HCT116 (cell line): ENCODE measurements at places on chromosomes 12 and 14. TPM values are rescaled to one million over a fixed set of nuclear protein-coding genes. Genes with fewer than 3 reads are reported as not detected.

The SPTB gene
- 4.2 TPM for total RNA-seq

The PPP1R13B gene
- 17.8 TPM for total RNA-seq

The CCDC85C gene
- total RNA-seq, result 42.3 TPM

The NPAS3 gene
- not detected for total RNA-seq

The RFLNA gene
- not detected for total RNA-seq

The DLK1 gene
- 1.5 TPM for total RNA-seq

The C14orf132 gene
- total RNA-seq, result 3.4 TPM

The DHRS2 gene
- total RNA-seq, result 10.0 TPM

The PTGER2 gene
- 0.57 TPM for total RNA-seq

The RPS6KL1 gene
- 6.7 TPM for total RNA-seq

The SERPINA3 gene
- 4.3 TPM for total RNA-seq

The CCDC198 gene
- total RNA-seq, result not detected

The MMP17 gene
- total RNA-seq, result 14.3 TPM

DNA sequence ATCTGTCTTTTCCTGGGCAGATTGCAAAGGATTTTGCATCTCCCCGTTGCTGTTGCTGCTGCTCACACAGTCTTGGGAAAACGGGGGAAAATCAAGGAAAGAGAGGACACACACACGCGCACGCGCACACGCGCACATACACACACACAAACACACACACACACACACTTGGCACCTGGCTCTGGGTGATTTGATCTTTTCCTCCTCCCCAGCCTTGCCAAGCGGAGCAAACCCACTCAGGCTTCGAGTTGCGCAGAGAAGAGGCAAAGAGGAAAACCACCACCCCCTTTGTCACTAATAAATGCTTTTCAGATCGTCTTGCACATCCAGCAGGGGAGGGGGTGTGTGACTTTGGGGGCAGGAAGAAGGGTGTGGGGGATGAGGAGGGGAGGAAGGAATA, 965 bp upstream of the NOS1 start:
- DNase-seq, result no peak

GRCh38 chr12:59173695-59174094, 253.4 kb upstream of the LRIG3 start:
- no peak for DNase-seq

- DNase-seq, result no peak
Measured at GRCh38 chr14:61761557-61761956, 663 bp upstream of the SNAPC1 start.

DNA sequence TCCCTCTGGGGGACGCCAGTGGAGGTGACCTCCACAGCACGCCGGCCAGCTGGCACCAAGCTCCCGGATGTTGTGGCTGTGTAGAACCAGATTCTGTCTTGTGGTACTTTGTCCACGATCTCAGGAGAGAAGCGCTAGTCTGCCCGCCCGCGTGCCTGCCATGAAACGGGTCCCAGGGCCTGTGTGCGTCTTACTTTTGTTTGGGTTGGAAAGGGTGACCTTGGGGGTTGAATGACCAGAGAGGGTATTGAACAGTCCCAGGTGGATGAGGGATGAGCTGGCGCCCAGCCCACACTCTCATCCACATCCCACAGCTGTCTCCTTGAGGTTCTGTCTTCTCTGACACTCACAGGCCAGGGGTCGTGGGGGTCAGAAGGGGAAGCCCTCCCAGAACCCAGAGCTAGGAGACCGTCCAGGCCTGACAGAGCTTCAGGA, 78.3 kb downstream of the WDR20 start:
- no peak for DNase-seq

GRCh38 chr12:6567112-6567670, 900 bp downstream of the NOP2 start:
- DNase-seq, result no peak

DNA sequence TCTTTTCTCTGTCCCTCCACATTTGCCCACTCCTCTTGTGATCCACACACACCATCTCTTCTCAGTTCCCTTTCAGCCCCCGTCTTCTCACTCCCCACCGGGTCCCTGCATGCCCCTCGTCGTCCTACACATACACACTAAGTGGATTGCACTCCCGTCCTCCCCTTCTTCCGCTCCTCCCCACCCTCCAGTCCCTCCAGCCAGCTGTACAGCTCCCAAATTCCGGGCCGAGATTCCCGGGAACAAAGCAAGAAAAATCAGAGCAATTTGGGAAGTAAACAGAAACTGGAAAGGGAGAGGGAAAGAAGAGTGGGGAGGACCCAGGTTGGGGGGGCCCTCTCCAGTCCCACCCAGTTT, 282 bp upstream of the IGFBP6 start:
- no peak for DNase-seq

DNA sequence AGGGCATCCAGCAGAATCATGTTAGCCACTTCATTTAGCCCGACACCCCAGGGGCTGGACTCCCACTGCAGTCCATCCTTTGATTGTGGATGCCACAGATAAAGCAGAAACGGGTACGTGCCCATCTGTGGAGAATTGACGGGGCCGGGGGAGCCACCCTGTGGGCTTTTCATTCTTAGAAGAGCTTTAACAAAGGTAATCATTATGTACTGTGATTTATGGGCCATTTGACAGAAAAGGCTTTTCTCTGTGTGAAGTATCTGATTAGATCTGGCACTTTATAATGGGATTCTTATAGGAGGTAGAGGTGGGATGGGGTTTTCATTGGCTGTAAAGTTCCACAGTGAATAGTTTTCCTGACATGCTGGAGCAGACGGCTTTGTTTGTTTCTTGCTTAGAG, 40.4 kb downstream of the AACS start:
- no peak for DNase-seq

DNA sequence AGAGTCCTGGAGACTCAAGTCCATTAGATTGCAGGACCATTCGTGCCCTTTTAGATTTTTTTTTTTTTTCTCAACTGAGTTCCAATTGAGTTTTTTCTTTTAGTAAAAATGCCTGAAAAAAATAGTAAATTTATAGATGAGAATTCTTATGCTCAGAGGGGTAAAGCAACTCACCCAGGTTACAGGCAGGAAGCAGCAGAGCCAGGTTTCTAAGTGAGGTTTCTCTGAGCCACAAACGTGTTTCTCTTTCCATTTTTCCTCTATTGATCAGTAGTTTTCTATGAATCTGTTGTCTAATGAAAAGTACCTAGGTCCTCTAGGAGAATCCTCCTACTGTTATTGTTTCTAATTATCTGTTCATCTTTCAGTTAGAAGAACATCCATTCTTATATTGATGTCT, 66.4 kb upstream of the C12orf71 start:
- no peak for DNase-seq

DNA sequence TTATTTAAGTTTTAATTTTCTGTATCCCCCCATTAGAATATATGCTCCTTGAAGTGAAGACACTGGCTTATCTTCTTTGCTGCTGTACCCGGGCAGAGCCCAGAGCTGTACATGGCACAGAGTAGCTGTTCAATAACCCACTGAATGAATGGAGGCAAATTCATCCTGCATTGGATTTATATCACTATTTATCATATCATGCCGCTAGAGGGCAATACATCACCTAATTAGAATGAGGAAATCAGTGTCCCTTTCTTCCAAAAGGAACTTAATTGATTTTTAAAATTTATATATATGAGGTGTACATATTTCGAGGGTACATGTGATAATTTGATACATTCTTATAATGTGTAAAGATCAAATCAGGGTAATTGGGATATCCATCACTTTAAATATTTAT, 89.2 kb upstream of the TMEM260 start:
- DNase-seq, result peak; percentile 35

DNA sequence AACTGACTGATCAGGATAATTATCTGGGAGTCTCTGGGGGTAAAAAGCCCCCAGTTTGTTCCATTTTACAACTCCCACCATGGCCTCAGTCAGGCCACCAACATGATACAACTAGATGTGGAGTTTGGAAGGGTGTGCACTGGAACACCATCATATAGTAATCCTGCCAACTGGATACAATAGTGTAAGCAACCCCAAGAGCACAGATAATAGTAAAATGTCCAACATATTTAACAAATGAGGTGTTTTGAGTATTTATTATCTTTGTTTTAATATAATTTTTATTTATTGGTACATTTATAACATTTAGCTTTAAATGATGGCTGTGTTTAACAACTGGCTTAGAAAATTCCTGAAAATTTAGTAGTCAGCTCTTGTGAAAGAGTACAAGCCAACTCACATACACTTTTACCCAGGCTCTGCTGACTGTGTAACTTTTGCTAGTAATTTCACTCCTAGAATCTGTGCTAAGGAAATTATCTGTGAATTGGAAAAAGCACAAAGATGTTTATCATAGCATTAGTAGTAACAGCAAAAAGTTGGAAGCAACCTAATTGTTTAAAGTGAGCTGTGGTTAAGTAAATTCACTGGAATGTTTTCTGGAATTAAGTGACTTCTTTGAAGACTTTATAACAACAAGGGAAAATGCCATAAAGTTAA, 196.8 kb downstream of the RAD51B start:
- DNase-seq, result no peak

DNA sequence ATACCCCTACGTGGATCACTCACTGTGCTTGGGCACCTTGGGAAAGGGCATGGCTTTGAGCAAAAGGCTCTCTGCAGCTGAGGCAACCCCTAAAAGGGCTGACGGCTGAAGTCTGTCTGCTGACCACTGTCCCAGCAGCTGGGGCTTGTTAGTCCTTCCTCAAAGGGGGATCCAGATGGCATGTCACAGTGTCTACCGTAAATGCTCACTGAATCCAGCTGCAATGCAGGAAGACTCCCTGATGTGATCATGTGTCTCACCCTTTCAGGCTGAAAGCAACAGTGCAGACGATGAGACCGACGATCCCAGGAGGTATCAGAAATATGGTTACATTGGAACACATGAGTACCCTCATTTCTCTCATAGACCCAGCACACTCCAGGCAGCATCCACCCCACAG, 12.4 kb downstream of the OAS1 start:
- no peak for DNase-seq

- no peak for DNase-seq
Measured at GRCh38 chr12:10068644-10069043, 30.1 kb downstream of the CLEC1A start.

DNA sequence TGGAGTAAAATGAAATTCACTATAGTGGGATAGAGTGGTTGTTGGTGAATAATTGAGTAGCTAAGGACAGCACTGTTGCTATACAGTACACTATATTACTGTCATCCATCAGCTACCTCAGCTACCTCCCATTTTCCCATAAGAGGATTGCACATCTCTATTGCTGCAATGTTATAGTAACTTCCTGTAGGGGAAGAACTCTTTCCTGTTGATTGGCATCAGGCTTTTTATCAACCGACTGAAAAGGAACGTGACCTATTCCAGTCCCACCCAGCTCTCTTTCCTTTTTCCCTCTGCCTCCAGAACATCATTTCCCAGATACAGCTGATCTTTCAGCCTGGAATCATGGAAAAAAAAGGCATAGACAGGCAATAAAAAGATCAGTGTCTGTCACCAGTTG, 117.4 kb downstream of the ADAMTS20 start:
- no peak for DNase-seq

DNA sequence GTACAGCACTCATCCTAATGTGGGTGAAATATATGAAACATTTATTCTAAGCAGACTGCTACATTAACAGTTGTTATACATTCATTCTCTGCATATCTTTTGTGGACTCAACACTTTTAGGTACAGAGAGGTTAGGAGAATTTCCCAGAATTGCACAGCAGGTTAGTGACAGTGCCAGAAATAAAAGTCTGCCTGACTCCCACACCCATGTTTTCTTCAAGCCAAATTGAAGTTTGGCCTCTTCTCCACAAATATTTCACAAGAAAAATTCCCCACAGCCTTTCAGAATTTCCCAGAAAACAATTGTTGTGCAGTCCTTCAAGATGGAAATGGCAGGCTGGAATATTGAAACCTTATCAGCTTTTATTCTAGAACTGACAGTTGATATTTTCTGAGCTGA, 464.8 kb downstream of the RAD51B start:
- DNase-seq, result no peak

- no peak for DNase-seq
Measured at GRCh38 chr12:80373666-80374065, 70.4 kb upstream of the PTPRQ start.

- DNase-seq, result no peak
Measured at GRCh38 chr14:100641274-100641860, 54.1 kb upstream of the BEGAIN start.

DNA sequence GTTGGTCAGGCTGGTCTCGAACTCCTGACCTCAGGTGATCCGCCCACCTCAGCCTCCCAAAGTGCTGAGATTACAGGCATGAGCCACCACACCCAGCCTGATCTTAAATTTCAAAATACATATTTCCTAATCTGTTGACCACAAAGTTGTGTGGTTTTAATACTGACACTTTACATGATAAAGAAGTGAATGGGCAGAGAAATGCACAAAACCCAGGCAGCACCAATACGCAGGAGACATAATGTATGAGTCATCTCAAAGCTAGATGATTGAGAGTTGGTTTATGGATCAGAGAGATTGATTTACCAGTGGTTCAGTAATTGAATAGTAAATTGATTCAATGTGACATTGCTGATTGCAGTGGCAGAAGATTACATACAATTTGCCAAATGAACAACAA, 19.2 kb upstream of the PPP2R5E start:
- no peak for DNase-seq

DNA sequence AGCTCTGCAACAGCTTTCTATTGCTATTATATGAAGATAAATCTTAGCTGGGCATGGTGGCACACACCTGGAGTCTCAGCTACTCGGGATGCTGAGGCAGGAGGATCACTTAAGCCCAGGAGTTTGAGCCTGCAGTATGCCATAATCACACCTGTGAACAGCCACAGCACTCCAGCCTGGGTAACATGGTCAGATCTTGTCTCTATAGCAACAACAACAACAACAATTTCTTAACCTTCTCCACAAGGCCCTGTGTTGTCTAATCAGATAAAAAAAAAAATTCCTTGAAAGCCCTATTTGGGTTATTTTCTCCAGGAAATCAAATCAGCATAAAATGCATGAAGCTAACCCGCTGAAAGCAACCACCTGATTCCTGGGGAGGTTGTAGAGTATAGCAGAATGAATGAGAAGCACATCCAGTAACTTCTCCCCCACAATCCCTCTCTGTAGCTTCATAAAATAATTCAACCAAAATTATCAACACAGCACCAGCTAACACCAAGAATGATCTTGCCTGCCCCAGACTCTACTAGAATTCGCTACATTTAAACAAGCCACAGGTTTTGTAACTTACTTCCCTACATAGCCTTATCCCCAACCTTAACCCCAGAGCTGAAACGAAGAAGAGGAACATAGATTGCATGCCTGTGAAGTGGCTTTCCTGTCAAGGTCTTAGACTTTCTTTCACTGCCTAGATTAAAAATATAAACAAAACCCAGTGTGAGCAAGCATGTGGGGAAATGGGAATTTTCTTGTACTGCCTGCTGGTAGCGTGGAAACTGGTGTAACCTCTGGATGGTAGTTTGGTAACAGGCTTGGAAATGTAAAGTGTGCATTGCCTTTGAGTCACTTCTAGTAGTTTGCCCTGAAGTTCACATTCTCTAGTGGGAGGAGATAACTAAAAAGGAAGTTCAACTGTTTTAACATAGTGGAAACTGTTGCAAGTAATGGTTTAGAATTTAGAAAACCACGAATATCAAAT, 6.0 kb upstream of the STK38L start:
- no peak for DNase-seq
